ENCODE measurements at places on chromosomes 13 and 19.

- DNase-seq = no peak
Measured at GRCh38 chr19:51692468-51692867, 662 bp upstream of the SPACA6 start.

- DNase-seq = no peak
Measured at GRCh38 chr13:106996867-106997618, 429.1 kb upstream of the ARGLU1 start.

DNA sequence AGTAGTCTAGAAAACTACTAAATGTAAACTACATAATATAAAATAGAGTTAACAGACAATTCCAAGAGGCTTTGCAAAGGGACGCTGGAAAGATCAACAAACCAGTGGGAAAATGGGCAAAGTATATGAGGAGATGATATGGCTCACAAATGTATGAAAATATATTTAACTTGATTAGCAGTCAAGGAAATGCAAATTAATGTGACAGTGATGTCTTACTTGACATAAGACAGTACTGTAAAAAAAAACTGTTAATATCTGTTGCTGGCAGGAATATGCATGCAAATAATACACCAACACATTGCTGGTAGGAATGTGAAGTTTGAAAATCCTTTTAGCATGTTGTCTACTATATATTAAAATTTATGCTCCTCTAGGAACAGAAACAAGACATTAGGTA, 136.1 kb downstream of the ATP8A2 start:
- no peak for DNase-seq

DNA sequence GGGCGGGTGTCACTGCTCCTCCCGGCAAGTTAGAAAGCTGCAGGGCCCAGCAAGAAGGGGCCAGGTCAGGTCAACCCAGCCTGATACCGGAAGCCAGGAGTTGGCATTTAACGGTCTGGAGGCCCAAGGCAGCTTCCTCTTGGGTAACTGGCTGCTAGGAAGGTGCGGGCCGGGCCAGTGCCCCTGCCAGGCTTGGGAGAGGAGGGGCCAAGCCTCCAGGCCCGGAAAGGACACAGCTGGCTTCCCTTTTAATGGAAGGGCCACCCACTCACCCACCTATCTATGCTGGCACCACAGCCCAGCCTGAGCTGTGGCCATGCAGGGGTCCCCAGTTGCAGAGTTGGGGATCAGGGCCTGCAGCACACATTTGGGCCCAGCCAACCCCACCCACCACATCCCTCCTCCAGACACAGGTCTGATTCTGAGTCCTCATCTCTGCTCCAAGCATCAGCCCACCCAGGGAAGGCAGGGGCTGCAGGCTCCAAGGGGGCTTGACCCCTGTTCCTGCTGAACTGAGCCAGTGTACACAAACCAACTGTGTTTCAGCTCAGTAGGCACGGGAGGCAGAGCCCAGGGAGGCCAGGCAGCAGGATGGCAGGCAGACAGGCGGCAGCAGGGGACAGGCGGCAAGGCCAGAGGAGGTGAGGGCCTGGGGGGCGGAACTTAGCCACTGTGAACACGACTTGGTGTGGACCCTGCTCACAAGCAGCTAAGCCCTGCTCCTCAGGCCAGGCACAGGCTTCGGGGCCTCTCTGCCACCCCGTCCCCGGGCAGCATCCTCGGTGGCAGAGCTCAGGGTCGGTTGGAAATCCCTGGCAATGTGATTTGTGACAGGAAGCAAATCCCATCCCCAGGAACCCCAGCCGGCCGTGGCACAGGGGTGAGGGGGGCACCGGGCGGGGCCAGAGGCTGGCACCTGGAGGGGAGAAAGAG, 40.8 kb downstream of the ZSWIM4 start:
- DNase-seq = no peak

DNA sequence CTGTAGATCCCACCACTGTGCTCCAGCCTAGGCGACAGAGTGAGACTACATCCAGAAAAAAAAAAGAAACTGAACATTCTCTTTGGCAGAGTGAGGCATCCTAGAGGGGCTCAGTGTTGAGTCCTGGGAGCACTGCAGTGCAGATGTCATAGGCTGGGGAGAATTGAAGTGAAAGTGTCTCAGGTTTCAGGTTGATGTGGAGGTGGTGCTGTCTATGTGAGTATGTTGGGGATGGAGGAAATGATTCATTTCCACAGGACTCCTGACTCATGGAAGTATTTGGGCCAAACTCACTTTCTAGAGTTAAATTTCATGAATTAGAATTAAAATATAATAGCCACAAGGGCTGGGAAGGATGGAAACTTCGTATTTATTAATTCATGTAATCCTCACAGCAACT, 134.4 kb upstream of the TSC22D1 start:
- DNase-seq = no peak

All from GM18507 (cell line).